ENCODE measurements at places on chromosomes 11 and 22.
A peak's percentile ranks its signal among the peaks of the same experiment; 100 is the strongest.

GRCh38 chr11:46336563-46337180 is 10.6 kb upstream of the DGKZ start:
- DNase-seq: no peak

DNA sequence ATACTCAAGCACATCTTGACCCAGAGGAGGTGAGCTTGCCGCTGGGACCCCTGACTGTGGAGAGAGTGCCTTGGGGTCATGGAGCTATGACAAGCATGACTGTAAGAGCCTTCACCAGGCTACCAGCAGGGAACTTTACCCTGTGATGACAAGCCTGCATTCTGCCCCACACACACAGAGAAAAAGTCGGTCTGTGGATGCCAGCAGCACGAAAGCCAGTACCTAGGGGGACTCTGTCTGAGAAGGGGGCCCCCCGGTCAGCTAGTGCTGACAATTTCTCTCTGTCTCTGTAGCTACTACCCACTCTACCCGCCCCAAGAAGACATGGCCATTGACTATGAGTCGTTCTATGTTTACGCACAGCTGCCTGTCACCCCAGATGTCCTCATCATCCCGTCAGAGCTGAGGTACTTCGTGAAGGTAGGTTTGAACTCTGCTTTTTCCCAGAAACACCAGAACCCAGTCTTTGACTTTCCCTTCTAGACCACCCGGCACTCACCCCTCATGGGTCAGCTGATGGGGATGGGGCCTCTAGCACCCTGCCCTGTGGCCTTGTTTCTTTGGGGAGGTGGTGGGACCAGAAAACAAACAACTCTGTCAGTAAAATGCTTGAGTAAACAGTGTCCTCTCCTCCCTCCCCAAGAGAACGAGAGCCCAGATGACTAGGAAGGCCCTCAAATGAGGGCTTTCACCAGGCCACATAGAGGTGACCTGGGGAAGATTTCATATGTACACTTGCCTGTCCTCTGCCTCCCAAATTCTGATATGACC is 18.9 kb upstream of the CDC42EP2 start:
- DNase-seq: no peak

DNA sequence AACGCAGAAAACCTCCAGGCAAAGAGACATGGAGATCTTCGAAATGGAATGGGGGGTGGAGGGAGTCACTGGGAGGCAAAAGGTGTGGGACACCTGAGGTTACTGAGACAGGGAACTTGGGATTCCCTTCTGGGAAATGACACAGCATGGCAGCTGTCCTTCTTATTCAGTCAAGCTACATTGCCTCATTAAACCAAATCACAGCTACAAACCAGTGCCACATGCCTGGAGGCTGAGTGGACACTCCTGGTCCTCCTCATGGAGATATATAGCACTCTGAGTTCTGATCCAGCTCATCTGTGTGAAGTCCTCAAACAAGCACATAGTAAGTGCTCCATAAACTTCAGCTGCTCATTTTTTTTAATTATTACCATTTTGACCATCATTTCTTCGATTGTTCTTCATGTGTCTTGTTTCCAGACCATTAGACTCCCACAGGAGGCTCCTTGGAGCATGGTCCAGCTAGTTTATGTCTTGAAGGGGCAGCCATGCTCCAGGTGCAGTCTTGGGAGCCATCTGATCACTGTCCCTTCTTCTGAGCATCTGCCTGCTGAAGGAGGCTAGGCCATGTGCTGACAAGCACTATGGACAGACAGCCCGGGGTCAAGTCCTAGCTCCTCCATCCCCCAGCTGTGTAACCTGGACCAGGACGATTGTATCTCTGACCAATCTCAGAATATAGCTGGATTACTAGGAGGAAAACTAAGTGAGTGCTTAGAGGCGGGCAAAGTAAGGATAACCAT is 9.7 kb upstream of the FXYD2 start:
- DNase-seq: no peak

DNA sequence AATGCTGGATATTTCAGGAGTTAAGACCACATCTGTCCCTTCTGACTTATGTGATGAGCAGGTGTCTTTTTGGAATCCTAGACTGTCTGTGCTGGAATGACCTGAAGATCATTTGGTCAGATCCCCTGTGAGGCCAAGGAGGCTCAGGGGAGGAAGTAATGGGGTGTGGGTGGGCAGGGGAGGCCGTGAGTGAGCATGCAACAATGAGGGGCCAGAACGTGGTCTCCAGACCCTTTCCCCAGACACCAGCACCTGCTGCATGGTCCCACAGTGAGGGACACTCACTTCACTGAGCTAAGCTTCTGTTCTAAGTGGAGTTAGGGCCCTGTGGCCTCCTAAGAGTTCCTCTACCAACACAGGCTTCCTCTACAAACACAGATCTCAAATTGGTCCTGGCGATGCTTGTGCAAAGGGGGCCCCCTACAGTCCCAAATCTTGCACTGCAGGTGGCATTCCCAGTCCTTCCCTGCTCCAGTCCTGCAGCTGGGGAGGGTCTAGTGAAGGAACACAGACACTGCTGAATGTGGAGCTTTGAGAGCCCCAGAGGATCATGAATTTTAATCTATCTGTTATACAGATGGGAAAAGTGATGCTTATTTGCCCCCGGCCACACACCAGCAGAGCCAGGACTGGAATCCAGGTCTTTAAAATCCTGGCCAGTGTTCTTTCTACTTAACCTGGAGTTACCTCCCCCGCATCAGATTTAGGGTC is 7.4 kb downstream of the USP2 start:
- DNase-seq: peak; percentile 75

- DNase-seq: no peak
Observed at GRCh38 chr11:12312132-12312531, 65.2 kb upstream of the PARVA start.

DNA sequence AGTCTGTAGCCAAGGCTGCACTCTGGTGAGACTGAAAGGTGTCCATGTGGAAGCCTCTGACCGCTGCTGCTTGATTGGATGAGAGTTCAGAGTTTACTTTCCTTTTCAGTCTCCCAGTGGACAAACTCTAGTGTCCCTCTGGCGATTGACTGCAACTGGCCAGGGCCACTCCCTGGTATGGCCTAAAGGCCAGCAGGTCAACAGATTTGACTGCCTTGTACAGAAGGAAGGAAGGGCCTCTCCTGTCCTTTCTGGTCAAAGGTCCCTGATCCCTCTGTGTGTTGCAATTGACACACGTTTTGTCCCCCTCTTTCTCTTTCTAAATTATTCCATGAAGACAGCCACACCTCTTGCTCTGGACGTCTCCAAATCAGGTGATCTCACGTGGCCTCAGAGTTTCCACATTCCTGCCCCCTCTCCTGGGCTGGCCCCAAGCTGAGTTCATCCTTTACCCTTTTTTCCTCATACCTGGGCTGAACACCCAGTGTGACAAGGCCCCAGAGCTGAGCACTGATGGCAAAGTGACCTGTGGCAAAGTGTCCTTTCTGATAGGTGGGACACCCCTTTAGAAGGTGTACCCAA is 18.7 kb upstream of the FBLN1 start:
- no peak for DNase-seq

- DNase-seq: no peak
Observed at GRCh38 chr11:75514596-75514995, 11.1 kb downstream of the GDPD5 start.

DNA sequence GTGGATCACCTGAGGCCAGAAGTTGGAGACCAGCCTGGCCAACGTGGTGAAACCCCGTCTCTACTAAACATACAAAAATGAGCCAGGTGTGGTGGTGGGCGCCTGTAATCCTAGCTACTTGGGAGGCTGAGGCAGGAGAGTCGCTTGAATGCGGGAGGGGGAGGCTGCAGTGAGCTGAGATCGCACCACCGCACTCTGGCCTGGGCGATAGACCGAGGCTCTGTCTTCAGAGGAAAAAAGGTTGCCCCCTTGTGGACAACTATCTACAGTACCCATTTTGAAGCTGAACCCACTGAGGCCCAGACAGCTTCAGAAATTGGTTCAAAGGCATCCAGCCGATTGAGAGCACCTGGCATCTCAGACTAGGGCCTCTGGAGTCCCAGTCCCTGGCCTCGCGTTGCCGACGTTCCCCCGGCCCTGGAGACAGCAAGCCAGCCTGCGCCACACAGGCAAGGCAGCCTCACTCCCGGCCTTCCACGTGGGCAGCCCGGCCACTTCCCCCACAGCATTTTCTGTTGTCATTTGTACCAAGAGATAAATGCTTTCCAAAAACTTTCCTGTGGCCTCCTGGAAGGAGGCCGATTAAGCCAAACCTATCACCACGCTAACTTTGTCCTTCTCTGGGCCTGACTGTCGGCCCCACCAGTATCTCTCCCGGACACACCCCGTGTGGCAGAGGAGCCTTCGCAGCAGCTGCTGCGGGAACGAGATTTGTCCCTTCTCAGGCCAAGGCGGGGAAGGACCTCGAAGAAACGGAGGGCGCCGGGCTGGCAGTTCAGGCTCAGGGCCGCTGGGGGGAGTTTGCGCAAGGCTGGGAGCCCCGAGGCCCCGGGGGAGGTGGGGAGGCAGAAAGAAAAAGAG is 82.8 kb downstream of the FLI1 start:
- DNase-seq: peak; percentile 44

GRCh38 chr11:70270104-70270876 is at the start of gene PPFIA1:
TSS of gene PPFIA1 (plus strand) at chr11:70270690. CDS start at chr11:70272173, 1,483 bp downstream.
- peak; percentile 95 for DNase-seq

DNA sequence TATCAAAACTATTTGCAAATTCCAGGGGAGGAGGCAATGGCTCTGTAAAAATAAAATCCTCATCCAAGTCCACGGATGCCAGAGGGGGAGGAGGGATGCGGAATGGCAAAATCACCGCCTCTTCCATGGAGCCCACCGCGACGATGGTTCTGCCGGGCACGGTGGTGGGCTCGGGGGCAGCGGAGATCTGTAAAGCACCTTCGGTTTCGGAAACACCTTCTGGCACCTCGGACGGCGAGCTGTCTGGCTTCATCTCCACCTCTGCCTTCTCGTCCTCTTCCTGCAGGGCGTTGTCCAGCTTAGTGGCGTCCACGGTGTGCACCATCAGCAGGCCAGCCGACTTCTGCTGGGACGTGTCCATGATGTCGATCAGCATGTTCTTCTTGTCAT is 87.7 kb downstream of the CTTN start:
- no peak for DNase-seq

GRCh38 chr11:134628426-134628825 is 216.4 kb upstream of the B3GAT1 start:
- DNase-seq: no peak

- DNase-seq: no peak
Observed at GRCh38 chr22:43969989-43970755, 14.9 kb downstream of the SAMM50 start.

DNA sequence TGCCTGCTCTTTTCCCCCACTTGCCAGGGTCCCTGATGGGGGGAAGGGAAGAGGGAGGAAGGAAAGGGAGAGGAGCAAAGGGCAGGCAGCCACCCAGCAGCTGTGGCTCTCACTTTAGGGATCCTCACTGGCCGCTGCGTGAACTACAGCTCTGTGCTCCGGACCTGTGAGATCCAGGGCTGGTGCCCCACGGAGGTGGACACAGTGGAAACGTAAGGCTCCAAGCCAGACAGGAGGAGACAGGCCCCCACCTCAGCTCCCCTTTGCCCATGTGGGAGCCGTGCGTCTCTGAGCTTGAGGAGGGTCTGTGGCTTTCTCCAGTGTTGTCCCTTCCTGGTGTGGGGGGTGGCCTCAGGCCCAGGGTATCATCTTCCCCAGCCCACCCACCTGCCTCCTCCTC is 9.9 kb downstream of the P2RX3 start:
- no peak for DNase-seq

GRCh38 chr11:60485987-60486386 is 6.6 kb upstream of the MS4A12 start:
- DNase-seq: no peak

GRCh38 chr11:118574636-118575035 is 2.4 kb downstream of the ARCN1 start:
- DNase-seq: no peak

DNA sequence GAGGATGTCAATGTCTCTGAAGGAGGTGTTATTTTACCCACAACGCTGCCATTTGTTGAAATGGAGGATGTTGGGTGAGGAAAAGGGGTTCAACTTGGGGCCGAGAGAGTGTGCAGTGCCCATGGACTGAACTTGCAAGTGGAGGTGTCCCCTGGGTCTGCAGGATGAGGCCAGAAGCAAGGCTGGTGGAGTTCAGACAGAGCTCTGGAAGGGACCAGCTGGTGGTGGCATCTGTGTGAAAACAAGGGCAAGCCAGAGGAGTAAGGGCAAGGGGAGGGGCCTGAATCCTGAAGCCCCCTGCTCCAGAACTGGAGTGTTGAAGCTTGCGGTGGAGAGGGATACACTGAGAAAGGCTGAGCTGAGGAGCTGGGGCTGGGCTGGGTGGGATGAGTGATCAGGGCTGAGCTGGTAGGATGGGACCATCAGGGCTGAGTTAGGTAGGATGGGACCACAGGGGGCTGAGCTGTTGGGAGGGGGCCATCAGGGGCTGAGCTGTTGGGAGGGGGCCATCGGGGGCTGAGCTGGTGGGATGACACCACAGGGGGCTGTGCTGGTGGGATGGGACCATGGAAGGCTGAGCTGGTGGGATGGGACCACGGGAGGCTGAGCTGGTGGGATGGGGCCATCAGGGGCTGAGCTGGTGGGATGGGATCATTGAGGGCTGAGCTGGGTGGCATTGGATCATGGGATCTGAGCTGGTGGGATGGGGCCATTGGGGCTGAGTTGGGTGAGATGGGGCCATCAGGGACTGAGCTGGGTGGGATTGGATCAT is 13.4 kb upstream of the CTSD start:
- no peak for DNase-seq

DNA sequence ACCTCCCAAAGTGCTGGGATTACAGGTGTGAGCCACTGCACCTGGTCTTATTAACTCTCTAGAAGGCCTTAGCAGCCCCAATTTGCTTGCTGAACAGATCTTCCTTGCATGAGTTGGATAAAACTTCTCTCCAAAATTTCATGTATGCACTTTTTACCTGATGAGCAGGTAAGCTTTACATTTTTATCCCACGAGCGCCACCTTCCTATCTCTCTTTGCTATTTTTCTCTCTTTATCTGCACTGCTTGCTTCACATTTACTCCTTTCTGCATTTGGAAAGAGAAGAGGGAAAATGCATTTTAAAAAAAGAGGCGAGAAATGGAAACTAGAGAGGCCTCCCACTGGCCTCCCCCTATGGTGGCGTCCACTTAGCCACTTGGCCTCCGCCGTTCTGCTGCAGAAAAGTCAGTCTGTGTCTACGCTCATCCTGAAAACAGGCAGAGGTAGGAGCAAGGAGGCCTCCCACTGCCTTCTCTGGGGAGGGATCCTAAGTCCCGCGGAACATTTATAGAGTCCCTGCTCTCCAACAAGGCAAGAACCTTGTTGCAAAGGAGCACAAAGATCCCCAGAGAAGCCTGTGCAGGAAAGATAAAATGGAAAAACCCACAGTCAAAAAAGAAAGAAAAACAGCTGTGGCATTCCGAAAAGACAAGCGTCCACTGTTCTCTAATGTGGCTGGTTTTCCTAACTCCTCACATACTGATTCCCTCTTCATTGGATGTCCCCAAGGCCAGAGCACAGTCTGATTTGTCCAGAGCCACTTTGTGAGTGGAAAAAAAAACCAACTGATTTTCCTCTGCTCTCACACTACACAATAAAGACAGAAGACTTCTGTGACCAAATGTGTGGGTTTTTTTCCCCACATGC is 62.2 kb upstream of the INCENP start:
- no peak for DNase-seq

GRCh38 chr11:61996933-61997332 is 29.5 kb upstream of the FTH1 start:
- DNase-seq: no peak
